Stimulated activated naive CD8-positive, alpha-beta T cell treated with anti-CD3 and anti-CD28 coated beads, Interleukin-15, Interleukin-2, amounts not matched to agents 100 U/mL and 50 U/mL, for 24 hours (primary cell): ENCODE measurements at places on chromosomes 4 and X.

- no peak for DNase-seq
Measured at GRCh38 chrX:136055651-136056221, 70.5 kb downstream of the SLC9A6 start.

DNA sequence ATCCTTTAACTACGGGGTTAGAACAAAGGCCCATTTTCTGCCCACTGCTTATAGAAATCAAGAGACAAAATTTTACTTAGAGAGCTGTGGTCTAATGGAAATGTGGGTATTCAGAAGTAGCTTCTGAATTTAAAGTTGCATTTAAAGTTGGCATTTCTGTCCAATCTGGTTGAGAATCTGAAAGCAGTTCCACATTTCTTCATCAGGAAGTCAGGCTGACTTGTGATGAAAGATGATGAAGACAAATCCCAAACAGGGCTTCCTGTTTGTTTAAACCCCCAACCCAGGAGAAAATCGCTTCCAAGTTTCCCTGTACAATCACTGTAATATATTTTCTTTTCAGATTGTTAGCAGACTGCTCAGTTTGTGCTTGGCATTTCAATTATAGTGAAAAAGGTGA lies 345.3 kb downstream of the SPRY1 start:
- DNase-seq: no peak

GRCh38 chr4:20251031-20251795 lies 492 bp upstream of the SLIT2 start:
- DNase-seq: no peak

DNA sequence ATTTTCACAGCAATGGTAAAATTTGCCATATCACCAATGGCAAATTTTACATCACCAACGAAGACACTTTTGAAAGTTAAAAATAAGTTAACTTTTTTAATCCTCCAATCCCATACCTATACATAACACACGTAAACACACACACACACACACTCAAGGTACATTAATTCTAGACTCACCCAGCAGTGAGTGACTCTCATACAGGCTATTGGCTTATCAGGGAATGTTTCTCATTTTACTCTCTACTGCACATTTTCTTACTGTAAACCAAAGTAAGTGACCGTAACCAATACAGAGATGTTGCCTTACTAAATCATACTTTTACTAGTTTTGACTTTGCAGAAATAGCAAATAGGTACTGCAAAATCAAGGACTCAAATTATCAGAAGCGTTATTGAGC lies 2.3 kb downstream of the VEGFC start:
- no peak for DNase-seq

GRCh38 chr4:10898072-10898471 lies 213.5 kb upstream of the CLNK start:
- DNase-seq: no peak

DNA sequence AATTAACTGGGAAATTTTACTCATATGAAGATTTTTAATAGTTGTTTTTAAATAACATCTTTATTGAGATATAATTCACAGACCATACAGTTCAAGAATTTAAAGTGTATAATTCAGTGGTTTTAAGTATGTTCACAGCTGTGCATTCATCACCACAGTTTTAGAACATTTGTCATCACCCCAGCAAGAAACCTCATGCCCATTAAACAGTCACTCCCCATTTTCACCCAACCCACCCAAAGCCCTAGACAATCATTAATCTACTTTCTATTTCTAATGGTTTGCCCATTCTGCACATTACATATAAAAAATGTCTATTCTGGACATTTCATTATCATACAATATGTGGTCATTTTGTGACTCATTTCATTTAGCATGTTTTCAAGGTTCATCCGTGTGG lies 2.8 kb downstream of the UPRT start:
- no peak for DNase-seq

DNA sequence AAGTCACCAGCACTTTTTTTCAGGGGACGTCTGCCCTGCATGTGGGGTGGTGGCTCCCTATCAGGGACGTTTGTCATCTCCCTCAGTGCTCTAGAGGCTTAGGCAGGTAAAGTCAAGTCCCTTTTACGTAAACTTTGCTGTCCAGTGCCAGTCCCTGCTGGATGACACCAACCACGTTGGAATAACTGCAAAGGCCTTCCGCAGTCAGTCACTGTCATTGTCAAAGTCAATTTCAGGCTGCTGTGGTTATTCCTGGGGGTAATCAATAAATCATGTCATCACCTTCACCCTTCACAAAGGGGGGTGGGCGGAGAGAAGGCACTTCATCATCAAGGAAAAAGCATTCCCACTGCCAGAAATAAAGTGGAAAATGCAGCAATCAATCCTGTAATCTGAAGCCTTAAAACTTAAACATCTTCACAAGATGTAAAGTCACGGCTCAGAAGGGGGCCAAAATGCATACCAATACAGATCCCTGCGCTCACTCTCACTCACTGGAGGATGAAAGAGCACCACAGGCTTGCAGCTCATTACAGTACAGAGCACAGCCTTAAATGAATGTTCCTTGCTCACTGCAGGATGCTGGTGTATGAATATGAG lies 56.2 kb downstream of the CLDN22 start:
- no peak for DNase-seq

DNA sequence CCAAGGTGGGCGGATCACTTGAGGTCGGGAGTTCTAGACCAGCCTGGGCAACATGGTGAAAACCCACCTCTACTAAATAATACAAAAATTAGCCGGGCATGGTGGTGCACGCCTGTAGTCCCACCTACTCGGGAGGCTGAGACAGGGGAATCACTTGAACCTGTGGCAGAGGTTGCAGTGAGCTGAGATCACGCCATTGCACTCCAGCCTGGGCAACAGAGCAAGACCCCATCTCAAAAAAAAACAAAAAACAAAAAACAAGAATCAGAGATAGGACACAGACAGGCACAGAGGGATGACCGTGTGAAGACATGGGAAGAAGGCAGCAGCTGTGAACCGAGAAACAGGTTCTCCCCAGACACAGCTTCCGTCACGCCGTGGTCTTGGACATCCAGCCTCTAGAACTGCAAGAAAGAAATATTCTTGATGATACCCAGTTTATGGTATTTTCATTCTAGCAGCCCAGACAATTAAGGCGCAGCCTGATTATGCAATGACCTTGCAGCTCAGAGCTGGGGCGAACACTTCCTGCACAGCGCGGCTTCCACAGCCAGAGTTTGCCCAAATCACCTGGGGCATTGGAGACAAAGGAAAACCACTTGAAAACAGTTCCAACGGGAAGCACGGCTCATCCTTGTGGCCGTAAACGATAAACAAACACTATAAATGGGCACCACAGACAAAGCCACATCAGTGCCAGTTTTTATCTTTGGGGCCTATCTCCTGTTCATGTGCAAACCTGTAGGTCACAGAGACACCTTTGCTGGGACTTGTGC lies 4.2 kb upstream of the ARSD start:
- no peak for DNase-seq

DNA sequence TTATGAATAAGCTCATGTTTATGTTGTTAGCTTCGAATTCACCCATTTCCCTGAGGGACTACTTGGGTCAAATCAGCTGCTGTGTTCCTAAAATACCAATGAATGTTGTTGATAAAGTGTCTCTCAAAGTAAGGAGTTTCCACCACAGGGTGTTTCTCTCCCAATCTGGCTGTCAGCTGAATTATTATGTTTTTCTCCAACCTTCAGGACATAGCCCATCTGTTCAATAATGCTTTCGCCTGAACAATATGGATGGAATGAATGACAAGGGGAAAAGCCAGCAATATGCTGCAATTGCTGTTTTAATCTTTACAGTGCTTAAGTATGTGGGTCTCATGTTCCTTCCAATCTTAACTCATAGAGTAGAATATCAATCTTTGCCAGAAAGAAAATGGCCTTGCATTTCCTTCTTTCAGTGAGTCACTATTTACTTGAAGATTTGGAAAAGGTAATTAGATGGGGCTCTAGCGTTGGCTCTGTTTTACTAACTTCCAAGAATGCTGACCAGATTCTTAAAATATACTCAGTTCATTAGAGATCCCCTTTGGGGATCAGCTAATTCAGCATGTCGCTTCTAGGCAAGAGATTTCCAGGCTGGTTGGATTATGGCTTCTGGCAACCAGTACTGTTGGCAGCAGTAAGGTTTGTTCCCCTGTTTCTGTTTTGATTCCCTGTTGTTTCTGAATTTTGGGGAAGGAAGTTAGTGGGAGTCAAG lies 410.5 kb downstream of the PPP3CA start:
- DNase-seq: no peak

DNA sequence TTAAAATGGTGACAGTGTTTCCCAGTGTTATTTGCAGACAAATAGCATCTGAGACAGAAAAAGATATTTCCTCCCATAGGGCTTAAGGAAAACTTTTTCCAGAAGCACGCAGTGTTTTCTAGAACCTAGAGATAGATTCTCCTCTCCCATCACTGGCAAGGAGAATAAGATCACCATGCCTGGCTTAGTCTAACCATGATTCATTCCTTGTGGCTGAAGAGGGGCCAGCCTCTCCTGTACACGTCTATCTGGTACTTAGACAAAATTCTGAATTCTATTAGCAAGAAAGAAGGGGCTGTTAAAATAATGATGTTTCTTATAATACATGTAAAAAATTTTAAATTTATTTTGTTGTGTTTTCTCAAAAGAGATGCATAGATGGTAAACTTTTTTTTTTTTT lies 296.1 kb upstream of the LDB2 start:
- DNase-seq: no peak

- DNase-seq: peak; percentile 73
Measured at GRCh38 chrX:12771445-12772069, 19.7 kb upstream of the PRPS2 start.

DNA sequence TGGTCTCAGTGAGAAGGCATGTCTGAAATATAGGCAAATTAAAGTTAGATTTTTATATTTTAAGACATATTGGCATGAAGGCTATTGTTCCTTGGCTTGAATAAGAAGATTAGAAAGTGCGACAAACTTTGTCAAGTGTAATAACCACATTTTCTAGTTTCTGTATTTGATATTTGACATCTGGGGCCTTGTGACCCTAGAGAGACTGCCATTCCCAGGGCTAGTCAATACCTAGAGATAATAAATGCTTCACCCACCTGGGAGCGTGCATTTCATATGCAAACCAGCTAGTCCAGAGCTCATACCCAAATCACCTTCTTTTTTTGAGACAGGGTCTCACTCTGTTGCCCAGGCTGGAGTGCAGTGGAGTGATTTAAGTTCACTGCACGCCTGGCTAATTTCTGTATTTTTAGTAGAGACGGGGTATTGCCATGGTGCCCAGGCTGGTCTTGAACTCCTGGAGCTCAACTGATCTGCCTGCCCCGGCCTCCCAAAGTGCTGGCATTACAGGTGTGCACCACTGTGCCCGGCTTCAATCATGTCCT lies 62.6 kb downstream of the COQ2 start:
- no peak for DNase-seq

- peak; percentile 26 for DNase-seq
Measured at GRCh38 chrX:118116713-118117550, at the start of gene KLHL13. Gene KLHL13 (minus strand): TSS chrX:118116810. CDS start chrX:118028473, 88,337 bp downstream.

DNA sequence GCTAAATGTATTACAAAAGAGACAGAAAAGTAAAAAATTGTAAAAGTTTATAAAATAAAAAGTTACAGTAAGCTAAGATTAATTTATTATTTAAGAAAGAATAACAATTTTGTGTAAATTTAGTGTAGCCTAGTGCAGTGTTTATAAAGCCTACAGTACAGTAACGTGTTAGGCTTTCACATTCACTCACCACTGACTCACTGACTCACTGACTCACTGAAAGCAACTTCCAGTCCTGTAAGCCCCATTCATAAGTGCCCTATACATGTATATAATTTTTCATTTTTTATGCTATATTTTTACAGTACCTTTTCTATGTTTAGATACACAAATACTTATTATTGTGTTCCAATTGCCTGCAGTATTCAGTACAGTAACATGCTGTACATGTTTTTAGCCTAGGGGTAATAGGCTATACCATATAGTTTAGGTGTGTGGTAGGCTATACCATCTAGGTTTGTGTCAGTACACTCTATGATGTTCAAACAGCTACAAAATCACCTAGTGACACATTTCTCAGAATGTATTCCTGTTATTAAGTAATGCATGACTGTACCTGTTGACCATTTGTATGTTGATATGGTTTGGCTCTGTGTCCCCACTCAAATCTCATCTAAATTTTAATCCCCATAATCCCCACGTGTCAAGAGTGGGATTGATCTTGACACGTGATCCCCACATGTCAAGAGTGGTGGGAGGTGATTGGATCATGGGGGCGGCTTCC lies 57.9 kb downstream of the CFAP299 start:
- no peak for DNase-seq

GRCh38 chr4:2482693-2483092 lies 13.8 kb downstream of the RNF4 start:
- no peak for DNase-seq

- DNase-seq: peak; percentile 19
Measured at GRCh38 chr4:165190591-165191347, 16.6 kb upstream of the KLHL2 start.

GRCh38 chr4:20623939-20624338 lies 76.3 kb upstream of the PACRGL start:
- no peak for DNase-seq

GRCh38 chr4:184473499-184474262 lies 669 bp downstream of the IRF2 start:
- peak; percentile 56 for DNase-seq

GRCh38 chr4:108466936-108467902 lies 153.2 kb upstream of the RPL34 start:
- DNase-seq: peak; percentile 15

DNA sequence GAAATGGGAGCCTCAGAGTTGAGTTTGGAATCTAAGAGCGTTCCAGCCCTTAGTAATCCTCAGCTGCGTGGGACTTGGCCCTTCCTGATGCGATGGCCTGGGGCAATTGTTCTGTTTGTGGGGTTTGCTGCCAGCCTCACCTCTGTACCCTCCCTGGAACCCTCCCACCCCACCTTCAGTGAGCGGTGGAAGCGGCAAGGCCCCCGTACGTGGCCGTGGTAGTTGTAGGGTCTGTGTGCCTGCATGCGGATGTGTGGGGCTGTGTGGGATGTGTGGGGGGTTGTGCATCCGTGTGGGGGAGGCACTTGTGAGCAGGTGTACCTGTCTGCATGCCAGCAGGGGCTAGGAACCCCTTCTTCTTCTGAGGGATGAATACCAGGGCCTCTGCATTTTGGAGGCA lies 65.4 kb upstream of the ADRA2C start:
- DNase-seq: no peak

GRCh38 chr4:146846882-146847281 lies 98.8 kb downstream of the TTC29 start:
- DNase-seq: no peak

- no peak for DNase-seq
Measured at GRCh38 chr4:11765849-11766453, 337.3 kb upstream of the HS3ST1 start.
